ENCODE measurements at places on chromosomes 4 and X.

DNA sequence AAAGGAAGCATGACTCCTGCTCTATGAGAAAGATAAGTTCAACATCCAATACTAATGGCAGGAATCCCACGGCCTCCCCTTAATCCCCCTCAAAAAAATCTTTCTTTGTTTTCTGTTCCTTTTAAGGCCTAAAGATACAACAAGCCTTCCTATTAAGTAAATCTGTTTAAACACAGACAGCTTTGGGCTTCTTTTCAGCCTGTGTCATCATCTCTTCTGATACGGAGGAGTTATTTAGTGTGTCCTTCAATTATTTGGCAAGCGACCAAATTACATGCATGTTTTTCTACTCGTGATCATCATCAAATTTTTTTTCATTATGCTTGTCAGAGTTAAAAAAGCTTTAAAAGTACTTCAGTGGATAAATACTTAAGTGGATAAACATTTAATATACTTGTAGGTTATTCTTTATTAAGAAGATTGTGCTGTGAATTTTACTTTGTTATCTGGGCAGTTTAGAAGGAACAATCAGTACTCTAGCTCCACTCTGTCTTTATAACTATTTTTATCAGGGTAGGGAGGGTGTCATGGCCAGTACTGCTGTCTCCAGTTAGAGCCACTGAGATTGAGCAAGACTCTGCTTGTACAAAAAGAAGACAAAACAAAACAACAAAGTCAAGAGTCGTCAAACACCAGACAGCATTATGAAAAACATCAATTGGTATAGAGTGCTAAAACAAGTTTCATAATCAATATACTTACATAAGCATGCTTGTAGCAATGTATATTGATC lies 210.7 kb downstream of the PRR32 start:
- peak; percentile 55 for DNase-seq

DNA sequence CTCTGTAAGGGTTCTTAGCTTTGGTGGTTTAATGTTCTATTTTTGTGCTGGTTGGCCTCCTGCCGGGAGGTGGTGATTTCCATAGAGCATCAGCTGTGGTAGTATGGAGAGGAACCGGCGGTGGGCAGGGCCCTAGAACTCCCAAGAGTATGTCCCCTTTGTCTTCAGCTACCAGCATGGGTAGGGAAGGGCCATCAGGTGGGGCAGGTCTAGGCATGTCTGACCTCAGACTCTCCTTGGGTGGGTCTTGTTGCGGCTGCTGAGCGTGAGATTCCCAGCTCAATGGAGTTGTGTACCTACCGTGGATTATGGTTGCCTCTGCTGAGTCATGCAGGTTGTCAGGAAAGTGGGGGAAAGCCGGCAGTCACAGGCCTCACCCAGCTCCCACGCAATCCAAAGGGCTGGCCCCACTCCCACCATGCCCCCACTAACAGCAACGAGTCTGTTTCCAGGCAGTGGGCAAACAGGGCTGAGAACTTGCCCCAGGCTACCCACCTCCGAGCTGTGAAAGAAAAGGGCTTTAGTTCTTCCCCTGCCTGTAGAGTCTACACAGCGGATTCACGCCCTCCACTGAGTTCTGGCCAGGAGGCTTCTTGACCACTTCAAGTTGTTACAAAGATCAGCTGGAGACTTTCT lies 235.9 kb downstream of the RPA4 start:
- DNase-seq: no peak

GRCh38 chr4:116180157-116180601 lies 905.2 kb downstream of the TRAM1L1 start:
- peak; percentile 17 for DNase-seq

GRCh38 chr4:22435652-22436051 lies 80.2 kb downstream of the ADGRA3 start:
- no peak for DNase-seq

GRCh38 chr4:183141997-183142396 lies 42.9 kb downstream of the WWC2 start:
- DNase-seq: no peak

- no peak for DNase-seq
Measured at GRCh38 chr4:54913751-54914526, 211.5 kb downstream of the KDR start.

- no peak for DNase-seq
Measured at GRCh38 chr4:130233377-130234047, 1137.6 kb downstream of the C4orf33 start.

DNA sequence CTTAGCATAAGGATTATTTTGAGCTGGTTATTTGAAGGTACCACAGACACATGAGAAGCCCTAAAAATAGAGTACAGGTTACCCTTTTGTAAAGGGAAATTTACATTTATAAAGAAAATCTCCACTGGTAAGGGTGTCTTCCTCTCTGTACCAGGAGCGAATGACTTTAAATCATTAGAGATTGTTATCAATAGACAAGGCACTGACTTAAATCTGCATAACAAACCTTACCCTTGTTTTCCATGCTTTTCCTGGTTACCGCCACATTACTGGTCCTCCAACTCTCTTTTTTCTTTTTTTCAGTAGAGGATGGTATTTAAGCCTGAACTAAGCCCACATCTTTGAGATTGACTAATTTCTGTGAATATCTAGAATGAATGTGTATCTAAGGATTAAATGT lies 129.8 kb downstream of the SLC7A11 start:
- no peak for DNase-seq
